Caco-2 (cell line): ENCODE measurements at places on chromosomes 11 and 22. TPM values are rescaled to one million over a fixed set of nuclear protein-coding genes. Genes with fewer than 3 reads are reported as not detected.

The OR5L2 gene
- not detected in 2 replicates for total RNA-seq

The DRG1 gene
- total RNA-seq, result 78.3 and 87.6 TPM in 2 replicates

The ROBO3 gene
- total RNA-seq, result 5.7 and 6.2 TPM in 2 replicates

- no peak for DNase-seq
These were observed 2.9 kb upstream of the RFPL1 start for GRCh38 chr22:29435236-29436136.

DNA sequence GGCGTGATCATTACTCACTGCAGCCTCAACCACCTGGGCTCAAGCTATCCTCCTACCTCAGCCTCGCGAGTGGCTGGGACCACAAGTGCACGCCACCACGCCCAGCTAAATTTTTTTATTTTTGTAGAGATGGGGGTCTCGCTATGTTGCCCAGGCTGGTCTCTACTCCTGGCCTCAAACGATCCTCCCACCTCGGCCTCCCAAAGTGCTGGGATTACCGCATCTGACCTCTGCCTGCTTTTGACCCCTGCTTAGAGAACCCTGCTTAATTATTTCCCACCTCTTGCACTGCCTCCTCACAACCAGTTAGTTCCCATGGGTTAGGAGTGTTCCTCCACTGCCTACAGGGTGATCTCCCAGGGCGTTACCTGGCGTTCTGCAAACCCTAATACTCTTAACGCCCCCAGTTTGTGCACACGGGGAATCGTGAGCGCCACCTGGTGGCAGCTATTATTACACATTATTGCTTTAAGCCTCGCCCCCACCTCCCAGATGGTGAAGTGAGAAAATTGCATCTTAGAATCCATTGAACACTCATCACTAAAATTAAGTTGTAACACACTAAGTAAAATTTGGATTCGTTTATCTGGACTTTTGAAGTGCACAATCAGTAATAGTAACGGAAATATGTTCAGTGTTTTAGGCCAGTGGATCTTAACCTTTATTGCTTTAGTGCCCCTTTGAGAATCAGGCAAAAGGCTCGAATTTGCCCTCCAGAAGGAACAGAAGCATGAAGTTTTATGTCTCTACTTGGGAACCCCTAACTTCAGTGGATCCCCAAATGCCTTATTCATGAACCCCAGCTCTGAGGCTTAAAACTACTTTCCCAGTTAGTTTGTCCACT, 61.4 kb upstream of the ASPHD2 start:
- DNase-seq, result peak; percentile 45

DNA sequence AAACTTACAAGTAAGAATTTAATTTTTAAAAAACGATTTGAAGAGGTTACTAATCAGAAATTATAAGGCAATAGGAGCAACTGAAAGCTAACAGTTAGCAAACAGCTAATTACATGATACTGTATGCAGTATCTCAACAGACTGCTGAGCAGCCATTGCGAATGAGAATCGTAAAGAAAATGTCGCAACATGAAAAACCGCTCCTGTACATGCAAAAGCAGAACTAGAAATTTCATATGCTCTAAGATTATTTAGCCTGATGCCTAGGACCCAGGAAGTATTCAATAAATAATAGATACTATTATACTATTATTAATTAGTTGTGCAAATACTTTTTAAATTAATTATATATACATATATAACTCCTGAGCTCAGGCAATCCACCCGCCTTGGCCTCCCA, 48.7 kb upstream of the EP300 start:
- DNase-seq, result no peak

DNA sequence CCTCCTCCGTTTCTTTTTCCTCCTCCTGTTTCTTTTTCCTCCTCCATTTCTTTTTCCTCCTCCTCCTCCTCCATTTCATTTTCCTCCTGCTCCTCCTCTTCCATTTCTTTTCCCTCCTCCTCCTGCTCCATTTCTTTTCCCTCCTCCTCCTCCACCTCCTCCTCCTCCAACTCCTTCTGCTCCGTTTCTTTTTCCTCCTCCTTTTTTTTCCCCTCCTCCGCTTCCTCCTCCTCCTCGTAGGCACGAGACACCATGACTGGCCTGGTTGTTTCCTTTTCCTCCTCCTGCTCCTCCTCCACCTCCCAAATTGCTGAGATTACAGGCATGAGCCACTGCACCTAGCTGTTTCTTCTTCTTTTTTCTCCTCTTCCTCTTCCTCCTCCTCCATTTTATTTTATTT, 25.6 kb upstream of the DRICH1 start:
- no peak for DNase-seq

DNA sequence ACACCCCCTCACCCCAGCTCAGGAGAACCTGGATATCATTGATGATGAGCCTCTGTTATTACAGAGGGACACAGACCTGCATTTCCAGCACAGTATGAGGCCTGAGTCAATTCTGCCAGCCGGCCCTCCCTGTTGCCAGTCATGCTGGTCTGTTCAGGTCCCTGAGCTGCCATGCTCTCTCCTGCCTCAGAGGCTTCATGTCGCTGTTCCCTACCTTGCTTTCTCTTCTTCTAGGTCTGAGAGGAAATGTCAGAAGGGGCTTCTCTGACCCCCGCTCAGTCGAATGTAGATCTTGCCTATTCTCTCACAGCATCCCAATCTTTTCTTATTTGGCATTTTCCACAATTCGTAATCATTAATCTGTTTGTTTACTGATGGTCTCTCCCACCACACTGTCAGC, 21.8 kb upstream of the ABCC8 start:
- no peak for DNase-seq

DNA sequence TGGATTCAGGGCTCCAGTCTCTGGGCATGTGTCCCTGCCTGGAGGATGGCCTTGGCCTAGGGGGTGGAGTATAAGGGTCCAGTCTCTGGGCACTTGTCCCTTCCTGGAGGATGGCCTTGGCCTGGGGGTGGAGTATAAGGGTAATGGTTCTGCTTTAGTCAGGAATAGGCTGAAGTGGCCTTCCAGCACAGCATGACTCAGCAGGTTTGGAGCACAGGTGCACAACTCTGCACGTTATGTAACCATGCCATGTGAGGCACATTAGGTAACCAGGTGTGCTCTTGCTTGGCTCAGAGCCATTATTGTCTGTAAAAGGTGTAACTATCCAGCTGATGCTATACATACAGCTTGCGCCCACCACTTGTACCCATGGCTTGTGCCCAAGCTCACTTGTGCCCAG, 48.4 kb upstream of the POLD3 start:
- peak; percentile 56 for DNase-seq

- DNase-seq, result peak; percentile 31
These were observed 150.7 kb downstream of the PKNOX2 start for GRCh38 chr11:125315079-125315740.

GRCh38 chr22:38623351-38623750, 32.8 kb downstream of the FAM227A start:
- DNase-seq, result no peak
